Neural progenitor cell (in vitro differentiated cells): ENCODE measurements at places on chromosomes 11 and 22. TPM values are rescaled to one million over a fixed set of nuclear protein-coding genes. Genes with fewer than 3 reads are reported as not detected.

DNA sequence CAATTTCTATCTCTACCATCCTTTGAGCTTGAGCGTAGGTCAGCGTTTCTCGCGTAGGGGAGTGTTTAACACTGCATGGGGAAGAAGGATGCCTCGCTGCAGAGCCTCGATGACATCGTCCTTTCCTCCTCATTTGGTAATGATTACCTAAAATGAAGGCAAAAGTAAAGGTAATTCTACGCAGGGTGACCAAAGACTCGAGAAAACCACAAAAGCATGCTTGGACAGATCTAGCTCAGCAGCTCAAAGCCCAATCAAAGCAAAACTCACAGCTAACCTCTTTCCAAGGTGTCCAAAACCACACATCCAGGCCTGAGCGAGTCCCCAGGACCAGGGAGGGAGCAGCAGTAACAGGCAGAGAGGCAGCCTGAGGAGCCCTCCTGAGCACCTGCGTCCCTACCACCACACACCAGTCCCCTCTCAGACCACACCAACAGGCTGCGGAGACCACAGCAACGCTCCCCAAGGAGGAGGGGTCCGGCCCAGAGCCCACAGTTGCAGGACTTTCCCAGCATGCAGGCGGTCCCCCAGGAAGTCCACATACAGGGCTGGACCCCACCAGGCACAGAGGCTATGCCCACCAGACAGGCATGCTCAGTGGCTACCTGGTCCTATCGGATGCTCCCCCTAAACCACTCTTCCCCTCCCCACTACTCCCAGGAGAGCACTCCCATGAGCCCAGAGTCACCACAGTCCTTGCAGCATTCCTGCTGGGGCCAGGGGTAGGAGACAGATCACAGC, 3.3 kb downstream of the BRD1 start:
- H3K36me3 ChIP-seq, result no peaks in the 10 kb centered on the region
- no peak for DNase-seq
- H3K27me3 ChIP-seq, result no peaks in the 10 kb centered on the region
- peaks cover 11% of the 10 kb centered on the region for H3K4me1 ChIP-seq
- no peak overlapping the region for H3K4me3 ChIP-seq

Gene FXYD2
- total RNA-seq, result 1.7 and 1.9 TPM in 2 replicates

- peaks cover 28% of the 10 kb centered on the region for H3K4me1 ChIP-seq
- H3K27me3 ChIP-seq, result peaks cover 77% of the 10 kb centered on the region
- no peaks in the 10 kb centered on the region for H3K36me3 ChIP-seq
- H3K27ac ChIP-seq, result no peak overlapping the region
- DNase-seq, result no peak
Observed at GRCh38 chr11:120197251-120197891, 13.5 kb upstream of the OAF start.

DNA sequence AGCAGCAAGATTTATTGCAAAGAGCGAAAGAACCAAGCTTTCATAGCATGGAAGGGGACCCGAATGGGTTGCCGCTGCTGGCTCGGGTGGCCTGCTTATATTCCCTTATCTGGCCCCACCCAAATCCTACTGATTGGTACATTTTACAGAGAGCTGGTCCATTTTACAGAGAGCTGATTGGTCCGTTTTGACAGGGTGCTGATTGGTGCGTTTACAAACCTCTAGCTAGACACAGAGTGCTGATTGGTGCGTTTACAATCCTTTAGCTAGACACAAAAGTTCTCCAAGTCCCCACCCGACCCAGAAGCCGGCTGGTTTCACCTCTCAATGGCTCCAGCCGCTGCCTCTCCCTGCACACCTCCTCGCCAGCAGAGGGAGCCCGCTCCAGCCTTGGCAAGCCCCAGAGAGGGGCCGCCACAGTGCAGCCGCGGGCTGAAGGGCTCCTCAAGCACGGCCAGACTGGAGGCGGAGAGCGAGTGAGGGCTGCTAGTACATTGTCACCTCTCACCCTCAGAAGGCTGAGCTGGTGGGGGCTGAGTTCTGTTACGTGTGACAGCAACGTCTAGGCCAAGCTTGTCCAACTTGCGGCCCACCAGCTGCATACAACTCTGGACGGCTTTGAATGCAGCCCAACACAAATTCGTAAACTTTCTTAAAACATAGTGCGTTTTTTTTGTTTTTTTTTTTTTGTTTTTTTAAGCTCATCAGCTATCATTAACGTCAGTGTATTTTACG, 8.7 kb downstream of the PTH start:
- H3K27ac ChIP-seq, result no peak overlapping the region
- no peaks in the 10 kb centered on the region for H3K27me3 ChIP-seq
- peak; percentile 73 for DNase-seq

DNA sequence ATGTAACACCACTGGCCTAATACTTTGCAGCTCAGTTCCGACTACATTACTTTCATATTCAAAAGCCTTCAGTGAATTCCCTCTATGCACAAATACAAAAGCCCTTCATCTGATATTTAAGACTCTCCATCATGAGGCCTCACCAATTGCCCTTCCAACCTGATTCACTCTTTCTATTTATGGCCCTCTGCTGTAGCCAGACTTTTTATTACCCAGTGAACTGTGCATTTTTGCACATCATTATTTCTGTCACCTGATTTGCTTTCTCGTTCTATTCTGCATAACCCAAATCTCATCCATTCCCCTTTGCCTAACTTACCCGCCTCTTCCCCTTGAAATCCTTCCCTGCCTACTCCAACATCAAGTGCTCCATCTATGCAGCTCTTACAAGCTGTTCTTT, 78.3 kb downstream of the BBOX1 start:
- H3K27me3 ChIP-seq, result no peaks in the 10 kb centered on the region
- H3K4me3 ChIP-seq, result no peak overlapping the region
- no peak for DNase-seq
- no peak overlapping the region for H3K27ac ChIP-seq
- H3K36me3 ChIP-seq, result no peaks in the 10 kb centered on the region
- no peaks in the 10 kb centered on the region for H3K4me1 ChIP-seq

GRCh38 chr11:93870616-93871015, 20.2 kb upstream of the VSTM5 start:
- no peak overlapping the region for H3K4me3 ChIP-seq
- no peak for DNase-seq
- no peak overlapping the region for H3K27ac ChIP-seq

GRCh38 chr11:29324328-29324727, 692.5 kb downstream of the KCNA4 start:
- no peak overlapping the region for H3K4me3 ChIP-seq
- H3K36me3 ChIP-seq, result no peaks in the 10 kb centered on the region
- no peak overlapping the region for H3K27ac ChIP-seq
- H3K27me3 ChIP-seq, result no peaks in the 10 kb centered on the region
- DNase-seq, result no peak

- no peak overlapping the region for H3K4me3 ChIP-seq
- H3K4me1 ChIP-seq, result peaks cover 9% of the 10 kb centered on the region
- peak overlapping the region; percentile 8 for H3K27ac ChIP-seq
- H3K27me3 ChIP-seq, result no peaks in the 10 kb centered on the region
- no peak for DNase-seq
Observed at GRCh38 chr11:117146521-117146920, 2.4 kb downstream of the PAFAH1B2 start.

GRCh38 chr11:125088123-125088522, 23.3 kb downstream of the TMEM218 start:
- no peaks in the 10 kb centered on the region for H3K36me3 ChIP-seq
- peaks cover 19% of the 10 kb centered on the region for H3K4me1 ChIP-seq
- H3K27ac ChIP-seq, result no peak overlapping the region
- no peaks in the 10 kb centered on the region for H3K27me3 ChIP-seq
- H3K4me3 ChIP-seq, result no peak overlapping the region
- DNase-seq, result no peak

DNA sequence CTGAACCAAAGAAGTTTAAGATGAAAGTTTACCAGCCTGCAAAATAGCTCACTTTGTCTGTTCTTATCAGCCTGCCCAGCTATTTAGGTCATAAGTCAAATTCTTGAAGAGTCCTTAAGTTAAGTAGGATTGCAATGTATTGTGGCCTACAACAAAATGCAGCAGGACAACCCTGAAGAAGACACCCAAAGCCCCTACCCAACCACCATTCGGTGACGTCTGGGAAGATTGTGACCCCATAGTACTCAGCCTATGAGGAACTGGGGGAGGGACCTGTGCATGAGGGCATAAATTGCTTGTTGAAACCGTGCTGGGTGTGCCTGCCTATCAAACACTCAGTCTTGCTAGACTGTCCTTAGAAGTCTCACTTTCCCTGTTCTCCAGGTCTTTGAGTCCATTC, 50.5 kb upstream of the FDX1 start:
- H3K4me1 ChIP-seq, result no peaks in the 10 kb centered on the region
- H3K4me3 ChIP-seq, result no peak overlapping the region
- H3K27ac ChIP-seq, result no peak overlapping the region
- no peak for DNase-seq

- H3K4me1 ChIP-seq, result peaks cover 40% of the 10 kb centered on the region
- H3K27me3 ChIP-seq, result no peaks in the 10 kb centered on the region
- DNase-seq, result peak; percentile 85
- H3K27ac ChIP-seq, result peak overlapping the region; percentile 86
Observed at GRCh38 chr22:44297470-44298061, 15.2 kb downstream of the SHISAL1 start.

Gene PATE4
- not detected in 2 replicates for total RNA-seq

Gene STX3
- total RNA-seq, result 34.8 and 52.4 TPM in 2 replicates

Gene SMIM35
- not detected in 2 replicates for total RNA-seq

Gene DDX25
- total RNA-seq, result 8.9 and 12.4 TPM in 2 replicates

DNA sequence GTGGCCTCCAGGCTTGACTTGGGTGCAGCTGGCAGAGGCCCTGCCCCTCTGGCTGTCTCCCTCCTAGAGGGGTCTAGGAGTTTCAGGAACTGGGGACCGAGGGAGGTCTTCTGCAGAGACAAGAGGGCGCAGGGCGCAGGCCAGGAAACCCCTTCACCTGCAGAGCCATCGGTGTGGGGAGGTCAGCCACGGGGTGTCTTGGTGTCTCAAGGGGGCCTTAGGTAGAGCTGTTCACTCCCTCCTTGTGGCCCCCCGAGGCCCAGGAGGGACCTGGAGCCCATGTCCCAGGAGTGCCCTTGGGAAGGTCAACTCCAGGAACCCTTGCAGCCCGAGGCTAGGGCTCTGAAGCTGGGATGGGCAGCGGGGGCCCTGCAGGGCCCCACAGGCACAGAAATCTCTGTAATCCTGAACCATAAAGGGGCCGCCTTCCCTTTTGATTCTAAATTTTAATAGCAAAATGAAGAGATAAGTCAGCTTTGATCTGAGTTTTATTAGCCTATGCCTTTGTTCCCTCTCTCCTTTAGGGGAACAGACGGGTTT, 31.4 kb upstream of the TH start:
- no peak overlapping the region for H3K27ac ChIP-seq
- H3K4me1 ChIP-seq, result no peaks in the 10 kb centered on the region
- no peaks in the 10 kb centered on the region for H3K36me3 ChIP-seq
- H3K27me3 ChIP-seq, result peaks cover 3% of the 10 kb centered on the region
- H3K4me3 ChIP-seq, result no peak overlapping the region

DNA sequence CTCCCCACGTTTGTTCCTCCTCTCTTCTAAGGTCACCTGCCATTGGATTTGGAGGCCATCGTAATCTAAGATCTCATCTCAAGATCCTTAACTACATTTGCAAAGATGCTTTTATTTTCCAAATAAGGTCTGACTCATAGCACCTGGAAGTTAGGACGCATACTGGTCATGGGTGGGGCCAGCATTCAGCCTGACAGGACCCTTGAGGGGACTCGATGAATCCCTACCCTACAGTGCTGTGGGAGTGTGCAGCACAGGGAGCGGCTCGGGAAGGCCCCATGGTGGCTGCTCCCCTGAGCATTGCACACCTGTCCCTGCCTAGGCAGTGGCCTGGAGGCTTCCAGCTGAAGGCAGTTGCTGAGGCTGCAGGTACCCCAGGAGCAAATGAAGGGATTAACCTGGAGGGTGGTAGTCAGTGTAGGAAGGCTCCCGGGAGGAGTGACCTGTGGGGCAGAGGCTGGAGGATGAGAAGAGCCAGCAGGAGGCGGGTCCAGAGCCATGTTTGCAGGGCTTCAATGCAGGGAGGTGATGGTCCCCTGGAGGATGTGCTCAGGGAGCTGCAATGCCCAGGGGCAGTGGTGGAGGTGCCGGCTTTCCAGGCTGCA, 362.2 kb downstream of the CTTN start:
- H3K36me3 ChIP-seq, result no peaks in the 10 kb centered on the region
- no peaks in the 10 kb centered on the region for H3K27me3 ChIP-seq
- peaks cover 5% of the 10 kb centered on the region for H3K4me1 ChIP-seq
- no peak for DNase-seq

DNA sequence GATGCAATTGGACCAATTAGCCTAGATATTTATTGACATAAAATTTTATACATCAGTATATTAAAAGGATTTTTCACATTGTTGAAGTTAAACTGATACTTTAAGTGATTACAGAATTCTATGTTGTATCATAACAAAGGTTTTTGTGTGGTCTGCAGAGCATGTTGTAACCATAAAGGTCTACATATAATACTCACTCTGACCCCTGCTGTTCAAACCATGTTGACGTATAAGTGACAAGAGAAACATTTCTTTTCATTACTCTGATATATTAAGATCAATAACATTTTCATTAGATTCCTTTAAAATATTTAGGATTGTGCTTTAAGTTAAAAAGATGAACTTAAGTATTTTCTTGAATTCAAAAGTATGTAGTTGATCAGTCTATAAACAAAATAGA, 63.9 kb downstream of the GAS2 start:
- no peak overlapping the region for H3K27ac ChIP-seq
- H3K4me1 ChIP-seq, result no peaks in the 10 kb centered on the region
- no peaks in the 10 kb centered on the region for H3K27me3 ChIP-seq
- peak; percentile 11 for DNase-seq
- H3K4me3 ChIP-seq, result no peak overlapping the region

Gene DAGLA
- total RNA-seq, result 1.1 and 4.6 TPM in 2 replicates

Gene PAMR1
- total RNA-seq, result 209 and 285 TPM in 2 replicates

- no peaks in the 10 kb centered on the region for H3K27me3 ChIP-seq
- peak; percentile 90 for DNase-seq
- no peaks in the 10 kb centered on the region for H3K36me3 ChIP-seq
- peak overlapping the region; percentile 3 for H3K4me3 ChIP-seq
Observed at GRCh38 chr22:27461470-27461869, 340.1 kb downstream of the MN1 start.

- no peak overlapping the region for H3K27ac ChIP-seq
- peaks cover 46% of the 10 kb centered on the region for H3K27me3 ChIP-seq
- DNase-seq, result no peak
- H3K4me3 ChIP-seq, result no peak overlapping the region
Observed at GRCh38 chr22:50606165-50606945, 5.8 kb downstream of the MAPK8IP2 start.

Gene FUT4
- total RNA-seq, result 2.4 and 2.7 TPM in 2 replicates

GRCh38 chr11:93519179-93519578, 24.0 kb downstream of the SMCO4 start:
- H3K4me3 ChIP-seq, result no peak overlapping the region
- peaks cover 44% of the 10 kb centered on the region for H3K4me1 ChIP-seq
- H3K27me3 ChIP-seq, result no peaks in the 10 kb centered on the region
- DNase-seq, result no peak
- H3K36me3 ChIP-seq, result no peaks in the 10 kb centered on the region

DNA sequence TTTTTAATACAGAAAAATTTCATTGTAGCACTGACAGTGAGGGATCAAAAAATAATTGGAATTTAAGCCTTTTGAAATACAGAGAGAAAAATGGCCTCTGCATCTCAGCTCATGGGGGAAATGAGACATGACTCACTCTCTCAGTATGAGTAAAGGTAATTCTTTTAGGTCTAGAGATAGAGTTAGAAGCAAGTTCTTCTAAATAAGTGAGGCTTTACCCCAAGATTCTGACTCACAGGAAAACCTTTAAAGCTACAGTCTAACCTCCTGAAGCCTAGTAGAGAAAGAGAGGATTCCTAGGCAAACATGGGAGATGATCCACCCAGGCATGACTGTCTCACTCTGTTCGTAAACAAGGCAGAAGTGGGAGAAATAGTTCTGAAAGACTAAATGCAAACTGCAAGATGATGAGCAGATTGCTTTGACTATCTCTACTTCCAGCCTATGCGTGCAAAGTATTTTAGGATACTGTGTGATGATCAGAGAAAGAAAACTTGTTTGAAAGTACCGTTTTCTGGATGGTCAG, 1003.3 kb upstream of the CCDC90B start:
- no peaks in the 10 kb centered on the region for H3K27me3 ChIP-seq
- no peaks in the 10 kb centered on the region for H3K4me1 ChIP-seq
- H3K27ac ChIP-seq, result no peak overlapping the region
- H3K4me3 ChIP-seq, result no peak overlapping the region
